ENCODE measurements at places on chromosomes 3 and 15. TPM values are rescaled to one million over a fixed set of nuclear protein-coding genes. Genes with fewer than 3 reads are reported as not detected.

The DUOXA1 gene
- total RNA-seq: not detected

The IL5RA gene
- total RNA-seq: not detected

The ZNF662 gene
- 1.1 TPM for total RNA-seq

The MUC4 gene
- not detected for total RNA-seq

The EPHB3 gene
- 3.9 TPM for total RNA-seq

The SCAP gene
- total RNA-seq: 57.0 TPM

The WDR93 gene
- under 0.01 TPM for total RNA-seq

The ITGA11 gene
- 52.5 TPM for total RNA-seq

The GTPBP8 gene
- total RNA-seq: 41.1 TPM

The SUMF1 gene
- total RNA-seq: 116 TPM

The ARHGAP11A gene
- total RNA-seq: 3.9 TPM

The FAM107A gene
- not detected for total RNA-seq
